Renal cortical epithelial cell (primary cell): ENCODE measurements at places on chromosomes 12 and 14. TPM values are rescaled to one million over a fixed set of nuclear protein-coding genes. Genes with fewer than 3 reads are reported as not detected.

KHNYN gene
- total RNA-seq = 48.5 and 59.9 TPM in 2 replicates

SLC6A15 gene
- total RNA-seq = 0.30 and 2.8 TPM in 2 replicates

MANSC1 gene
- total RNA-seq = 0.35 and 1.8 TPM in 2 replicates

TBC1D30 gene
- 1.1 and 4.0 TPM in 2 replicates for total RNA-seq

NFE2 gene
- total RNA-seq = 0.45 TPM in 1 of 2 replicates, not detected in the other

PIP4K2C gene
- total RNA-seq = 43.5 and 77.8 TPM in 2 replicates

INSM2 gene
- total RNA-seq = 0.05 TPM in 1 of 2 replicates, not detected in the other

DCAF5 gene
- total RNA-seq = 12.2 and 30.8 TPM in 2 replicates

PPP2R5C gene
- 88.0 and 96.9 TPM in 2 replicates for total RNA-seq

TSPAN31 gene
- total RNA-seq = 64.0 and 105 TPM in 2 replicates

GRCh38 chr12:53751336-53752191 is at the start of gene CISTR:
Gene CISTR (minus strand): TSS chr12:53751979.
- DNase-seq = no peak

GRCh38 chr12:21881965-21882364 is 59.3 kb downstream of the ABCC9 start:
- no peak for DNase-seq

- no peak for DNase-seq
Measured at GRCh38 chr12:101298426-101298825, 18.5 kb downstream of the UTP20 start.

GRCh38 chr12:53181935-53182334 is 1.2 kb upstream of the CSAD start:
- no peak for DNase-seq

DNA sequence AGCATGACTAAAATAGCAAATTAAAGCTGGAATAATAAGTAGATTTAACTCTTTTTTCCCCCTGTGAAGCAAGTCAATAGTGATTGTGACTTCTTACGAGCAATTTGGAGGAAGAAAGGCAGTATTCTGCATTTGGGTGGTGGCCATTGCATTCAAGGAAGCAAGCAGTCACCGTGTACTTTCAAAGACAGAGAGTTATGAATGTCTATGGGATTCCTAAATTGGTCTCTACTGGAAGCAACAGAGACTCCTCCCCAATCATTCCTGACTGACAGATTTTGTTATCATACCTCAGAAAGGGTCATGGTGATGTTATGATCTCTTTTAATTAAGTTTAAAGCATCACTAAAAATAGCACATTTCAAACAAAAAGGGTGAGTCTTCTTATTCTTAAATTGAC is 287.2 kb upstream of the KITLG start:
- DNase-seq = no peak

DNA sequence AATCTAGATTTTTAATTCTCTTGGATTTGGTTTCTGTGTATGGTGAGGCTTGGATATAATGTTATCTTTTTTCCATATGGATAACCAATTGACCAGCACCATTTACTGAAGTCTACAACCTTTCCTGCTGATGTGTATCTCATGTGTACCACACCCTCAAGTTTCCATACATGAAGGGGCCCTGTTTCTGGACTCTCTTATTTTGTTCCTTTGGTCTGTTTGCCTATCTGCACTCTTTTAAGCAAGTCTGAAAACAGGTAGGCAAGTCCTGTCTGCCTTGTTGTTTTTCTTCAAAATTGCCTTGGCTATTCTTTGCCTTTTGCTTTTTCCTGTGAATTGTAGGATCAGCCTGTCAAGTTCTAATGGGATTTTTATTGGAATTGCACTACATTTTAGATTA is 44.6 kb downstream of the MAX start:
- no peak for DNase-seq

DNA sequence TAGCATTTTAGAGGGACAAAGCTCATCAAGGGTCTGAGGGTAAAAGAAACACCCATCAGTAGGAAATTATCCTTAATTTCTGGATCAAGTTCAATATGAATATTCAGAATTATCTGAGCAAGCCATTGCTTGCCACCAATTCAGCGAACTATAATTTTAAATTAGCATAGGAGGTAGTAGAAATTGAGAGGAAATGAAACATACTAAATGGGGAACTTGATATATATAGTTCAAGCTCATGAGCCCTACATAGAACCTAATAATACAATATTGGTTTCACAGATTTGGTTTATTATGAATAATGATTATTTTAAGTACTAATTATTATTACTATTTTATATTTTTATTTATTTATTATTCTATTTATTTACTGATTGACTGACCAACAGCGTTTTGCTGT is 42.1 kb upstream of the GXYLT1 start:
- no peak for DNase-seq

DNA sequence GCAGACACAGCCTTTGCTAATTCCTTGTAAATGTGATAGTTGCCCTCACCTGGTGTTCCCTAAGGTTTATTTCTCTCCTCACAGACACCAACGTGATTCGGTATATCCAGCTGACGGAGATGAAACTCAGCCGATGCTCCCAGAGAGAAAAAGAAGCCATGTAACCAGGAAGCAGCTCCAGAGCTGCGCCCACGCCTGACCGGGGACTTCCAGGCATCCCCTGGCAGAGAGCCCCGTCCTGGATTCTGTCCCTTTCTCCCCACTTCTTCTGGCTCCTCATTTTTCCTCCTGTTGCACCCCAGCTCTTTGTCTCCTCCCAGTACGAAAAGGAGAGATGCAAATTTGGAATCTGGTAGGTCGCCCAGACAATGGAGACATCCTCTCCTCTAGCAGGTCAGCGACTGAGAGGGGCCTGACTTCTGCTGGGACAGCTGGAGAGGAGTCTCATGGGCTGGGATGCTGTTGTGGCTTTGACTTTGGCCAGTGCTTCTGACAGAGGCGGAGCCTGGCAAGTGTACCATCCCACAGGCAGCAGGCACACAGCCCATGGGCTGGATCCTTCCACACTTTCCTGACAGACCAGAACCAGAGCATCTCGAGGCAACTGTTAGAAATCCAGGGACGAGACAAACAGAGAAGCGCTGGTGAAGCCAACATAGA is 29.4 kb downstream of the TTC9 start:
- no peak for DNase-seq

DNA sequence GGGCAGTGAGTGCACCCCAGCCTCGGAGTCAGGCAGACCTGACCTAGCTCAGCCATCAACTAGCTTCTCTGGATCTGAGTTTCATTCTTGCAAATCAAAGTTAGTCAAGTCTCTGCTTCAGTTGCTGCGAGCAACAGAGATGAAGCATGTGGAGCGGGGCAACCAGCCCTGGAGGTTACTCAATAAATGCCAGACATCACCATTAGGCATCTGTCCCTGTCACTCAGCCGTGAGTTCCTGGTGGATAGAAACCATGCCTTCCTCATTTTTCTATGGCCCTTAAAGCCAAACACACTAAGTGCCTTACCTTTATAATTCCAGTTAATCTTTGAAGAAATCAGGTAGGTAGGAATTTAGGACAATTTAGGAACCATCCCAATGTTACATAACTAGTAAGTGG is 19.3 kb downstream of the RFX4 start:
- DNase-seq = no peak

- no peak for DNase-seq
Measured at GRCh38 chr12:20490213-20490612, 121.9 kb downstream of the PDE3A start.

GRCh38 chr14:54749180-54749579 is 153.4 kb downstream of the GCH1 start:
- no peak for DNase-seq

GRCh38 chr14:104509673-104510072 is 69.9 kb upstream of the C14orf180 start:
- DNase-seq = no peak

GRCh38 chr12:30753751-30754382 is 884 bp downstream of the CAPRIN2 start:
- peak; percentile 22 for DNase-seq

- no peak for DNase-seq
Measured at GRCh38 chr14:90731487-90731886, 84.7 kb downstream of the TTC7B start.

DNA sequence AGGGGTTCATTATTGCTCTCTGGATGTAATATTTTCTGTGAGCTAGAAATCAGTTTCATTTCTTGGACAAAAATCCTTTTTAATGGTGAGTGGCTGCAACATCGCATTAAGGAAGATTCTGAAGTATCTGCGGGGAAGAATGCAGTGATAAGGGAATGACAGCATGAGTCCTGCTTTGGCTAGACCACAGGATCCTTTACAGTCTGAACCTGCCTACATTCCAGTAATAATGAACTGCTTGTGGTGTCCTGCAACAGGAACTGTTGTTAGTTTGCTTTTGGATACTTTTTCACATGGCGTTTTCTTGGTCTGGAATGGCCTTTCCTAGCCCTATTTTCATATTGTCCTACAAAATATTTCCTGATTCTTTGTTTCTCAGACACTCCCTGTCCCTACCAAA is 15.7 kb downstream of the MDM2 start:
- DNase-seq = no peak

DNA sequence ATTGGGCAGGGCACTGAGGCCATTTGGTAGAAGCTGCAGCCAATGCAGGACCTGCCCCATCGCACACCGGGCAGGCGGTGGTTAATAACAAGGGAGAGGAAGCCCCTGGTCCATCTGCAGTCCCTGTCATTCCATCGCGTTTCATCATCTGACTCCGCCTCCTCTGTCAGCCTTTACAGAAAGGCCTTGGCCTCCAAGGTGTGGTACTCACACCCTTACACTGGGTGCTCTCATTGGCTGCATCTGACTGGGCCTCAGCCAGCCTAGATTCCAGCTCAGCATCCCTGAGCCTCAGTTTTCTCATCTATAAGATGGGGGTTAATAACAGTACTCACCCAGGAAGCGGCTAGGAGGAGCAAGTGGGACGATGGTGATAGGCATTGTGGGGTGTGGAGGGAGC is 14.7 kb upstream of the HHIPL1 start:
- DNase-seq = no peak

- no peak for DNase-seq
Measured at GRCh38 chr12:94987801-94988200, 15.7 kb downstream of the NDUFA12 start.

GRCh38 chr12:71566655-71567054 is 97.0 kb downstream of the ZFC3H1 start:
- DNase-seq = no peak

GRCh38 chr14:73277376-73277775 is 40.1 kb downstream of the PAPLN start:
- DNase-seq = no peak

DNA sequence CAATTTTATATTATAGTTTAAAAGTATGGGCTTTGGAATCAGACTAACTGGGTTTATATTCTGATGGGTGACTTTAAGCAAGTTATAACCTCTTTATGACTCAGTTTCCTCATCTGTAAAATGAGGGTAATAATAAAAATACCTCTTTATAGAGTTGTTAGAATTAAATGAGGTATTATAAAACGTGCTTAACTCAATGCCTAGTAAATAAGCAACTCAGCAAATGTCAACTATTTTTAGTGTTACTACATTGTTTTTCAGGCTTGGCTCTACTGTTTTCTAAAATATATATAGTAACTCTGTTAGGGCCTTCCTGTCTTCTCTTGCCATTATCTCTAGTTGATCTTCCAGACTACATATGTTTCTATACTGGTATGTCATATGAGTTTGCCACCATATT is 20.5 kb downstream of the VEZT start:
- no peak for DNase-seq

DNA sequence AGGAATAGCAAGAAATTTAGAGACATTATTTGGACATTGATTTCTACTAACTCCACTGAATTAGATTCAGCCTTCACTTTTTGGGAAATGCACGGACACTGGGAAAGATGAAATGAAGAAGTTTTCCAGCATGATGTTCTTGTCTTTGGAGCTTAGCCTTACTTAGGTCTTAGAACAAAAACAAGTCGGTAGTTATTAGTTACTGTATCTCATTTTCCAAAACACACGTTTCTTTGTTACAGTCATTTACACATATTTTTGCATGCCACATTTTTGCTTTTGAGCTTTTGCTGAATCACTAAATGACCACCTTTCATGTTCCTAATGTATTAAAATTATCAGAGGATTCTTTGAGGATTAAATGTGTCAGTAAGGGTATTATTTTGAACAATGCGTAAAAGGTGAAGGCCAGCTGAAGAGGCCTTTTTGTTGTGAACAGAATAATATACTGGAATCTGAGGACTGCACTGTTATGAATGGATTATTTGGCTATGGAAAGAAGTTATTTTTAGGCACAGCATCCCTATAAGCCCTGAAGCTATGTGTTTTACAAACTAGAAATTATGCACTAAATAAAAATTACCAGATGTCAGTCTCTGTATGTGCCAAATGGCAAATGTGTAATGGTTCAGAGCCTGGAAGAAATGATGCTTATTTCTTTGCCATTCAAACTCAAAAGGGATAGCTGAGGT is 138.2 kb downstream of the SRGAP1 start:
- DNase-seq = no peak

DNA sequence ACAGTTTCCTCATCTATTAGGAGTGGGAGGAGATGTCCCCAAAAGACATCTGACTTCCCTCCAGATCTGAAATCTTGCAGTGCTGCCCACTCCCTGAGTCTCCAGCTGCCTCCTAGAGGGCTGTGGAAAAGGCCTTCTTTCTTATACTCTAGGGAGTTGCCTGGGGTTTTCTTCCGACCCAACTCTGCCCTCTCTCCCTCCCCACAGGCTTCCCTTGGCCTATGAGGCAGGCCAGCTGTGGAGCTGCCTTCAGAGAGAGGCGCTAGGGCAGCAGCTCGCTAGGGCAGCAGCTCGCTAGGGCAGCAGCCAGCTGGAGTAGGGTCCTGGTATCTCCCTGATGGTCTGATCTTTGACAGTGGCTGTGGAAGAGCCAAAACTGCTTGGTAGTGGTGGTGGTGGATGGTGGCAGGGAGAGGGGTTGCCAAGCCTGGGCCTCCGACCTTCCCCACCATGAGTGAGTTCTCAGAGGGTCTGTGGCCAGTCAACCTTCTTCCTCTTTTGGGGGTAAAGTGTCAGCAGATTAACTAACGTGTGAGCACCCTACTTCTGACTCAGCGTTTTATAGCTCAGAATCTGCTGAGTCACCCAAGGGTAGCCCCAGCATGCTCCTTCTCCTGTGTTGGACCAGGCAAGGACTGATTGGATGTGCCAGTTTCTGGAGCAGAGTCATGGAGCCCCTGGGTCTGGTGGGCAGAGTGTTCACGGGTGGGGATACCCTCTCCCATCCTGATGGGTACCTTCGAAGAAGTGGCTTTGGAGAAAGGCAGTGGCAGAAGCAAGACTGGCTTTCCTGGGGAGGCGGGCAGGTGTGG is 2.3 kb downstream of the SLC48A1 start:
- DNase-seq = peak; percentile 52

DNA sequence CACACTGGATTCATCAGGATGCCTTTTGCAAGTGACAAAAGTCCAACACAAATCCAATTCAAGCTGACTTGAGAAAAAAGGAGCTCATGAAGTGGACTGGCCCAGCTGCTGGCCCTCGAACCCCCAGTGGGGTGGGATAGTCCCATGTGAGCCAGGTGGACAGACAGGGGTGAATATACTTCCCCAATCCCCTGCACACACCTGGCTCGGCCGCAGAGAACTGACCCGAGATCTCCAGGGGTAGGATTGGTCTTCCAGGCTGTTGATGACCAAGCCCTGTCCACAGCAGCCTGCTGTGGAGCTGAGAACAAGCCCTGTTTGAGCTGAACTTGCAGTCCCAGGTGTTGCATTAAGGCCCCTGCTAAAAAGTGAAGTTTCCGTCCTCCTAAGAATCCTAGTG is 56.2 kb downstream of the TPCN1 start:
- no peak for DNase-seq

- DNase-seq = peak; percentile 1
Measured at GRCh38 chr14:97638864-97639263, 841.7 kb downstream of the VRK1 start.
